ENCODE measurements at places on chromosomes 1 and 21. TPM values are rescaled to one million over a fixed set of nuclear protein-coding genes. Genes with fewer than 3 reads are reported as not detected.

DNA sequence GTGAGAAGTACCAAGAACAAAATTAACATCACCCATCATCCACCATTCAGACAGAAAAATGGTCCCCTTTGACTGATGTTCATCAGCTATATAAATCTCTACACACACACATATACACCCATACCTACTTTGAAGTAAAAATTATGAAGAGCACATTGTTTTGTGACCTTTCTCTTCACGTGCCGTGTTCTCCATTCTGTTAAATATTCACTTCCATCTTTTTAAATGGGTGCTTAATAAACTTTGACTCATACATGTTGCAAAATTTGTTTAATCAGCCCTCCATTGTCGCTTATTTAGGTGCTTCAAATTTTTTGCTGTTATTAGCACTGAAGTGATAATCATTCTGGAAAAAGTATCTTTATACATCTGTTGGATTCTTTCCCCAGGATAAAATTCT lies 80.1 kb downstream of the CLIC6 start:
- no peaks in the 10 kb centered on the region for H3K27me3 ChIP-seq
- no peak overlapping the region for H3K4me3 ChIP-seq
- DNase-seq: no peak
- H3K27ac ChIP-seq: no peak overlapping the region
- H3K4me1 ChIP-seq: peaks cover 8% of the 10 kb centered on the region

- no peak overlapping the region for H3K4me3 ChIP-seq
- H3K4me1 ChIP-seq: no peaks in the 10 kb centered on the region
- H3K36me3 ChIP-seq: no peaks in the 10 kb centered on the region
- H3K27me3 ChIP-seq: no peaks in the 10 kb centered on the region
- no peak overlapping the region for H3K27ac ChIP-seq
These were observed 24.8 kb downstream of the A3GALT2 start for GRCh38 chr1:33296082-33296458.

DNA sequence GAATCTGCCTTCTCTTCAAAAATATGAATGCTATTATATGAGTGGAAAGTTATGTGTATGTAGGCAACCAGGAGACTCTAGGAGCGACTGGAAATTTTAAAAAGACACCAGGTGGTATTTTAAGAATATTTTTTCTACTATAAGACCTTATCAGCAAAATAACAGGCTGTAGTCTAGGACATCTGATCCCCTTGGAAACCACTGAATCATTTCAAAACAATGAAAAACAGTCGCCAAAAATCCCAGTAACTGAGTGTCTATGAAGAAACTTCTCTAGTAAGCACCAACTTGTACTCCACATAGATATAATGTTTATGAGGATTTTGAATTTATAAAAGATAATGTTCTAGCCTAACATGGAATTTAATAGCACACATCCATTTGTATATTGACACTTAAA lies 358.5 kb downstream of the GPATCH2 start:
- no peaks in the 10 kb centered on the region for H3K36me3 ChIP-seq
- H3K4me1 ChIP-seq: no peaks in the 10 kb centered on the region
- H3K27ac ChIP-seq: no peak overlapping the region
- no peaks in the 10 kb centered on the region for H3K27me3 ChIP-seq
- no peak for DNase-seq
- H3K4me3 ChIP-seq: no peak overlapping the region

GRCh38 chr21:45556645-45557615 lies 14.7 kb upstream of the SLC19A1 start:
- no peaks in the 10 kb centered on the region for H3K36me3 ChIP-seq
- H3K4me3 ChIP-seq: no peak overlapping the region
- peaks cover 4% of the 10 kb centered on the region for H3K4me1 ChIP-seq
- DNase-seq: no peak
- H3K27ac ChIP-seq: no peak overlapping the region

The GALE gene
- total RNA-seq: 6.4 TPM

Data from psoas muscle (tissue), 8 donors.